ENCODE measurements at places on chromosomes 6 and 20.

DNA sequence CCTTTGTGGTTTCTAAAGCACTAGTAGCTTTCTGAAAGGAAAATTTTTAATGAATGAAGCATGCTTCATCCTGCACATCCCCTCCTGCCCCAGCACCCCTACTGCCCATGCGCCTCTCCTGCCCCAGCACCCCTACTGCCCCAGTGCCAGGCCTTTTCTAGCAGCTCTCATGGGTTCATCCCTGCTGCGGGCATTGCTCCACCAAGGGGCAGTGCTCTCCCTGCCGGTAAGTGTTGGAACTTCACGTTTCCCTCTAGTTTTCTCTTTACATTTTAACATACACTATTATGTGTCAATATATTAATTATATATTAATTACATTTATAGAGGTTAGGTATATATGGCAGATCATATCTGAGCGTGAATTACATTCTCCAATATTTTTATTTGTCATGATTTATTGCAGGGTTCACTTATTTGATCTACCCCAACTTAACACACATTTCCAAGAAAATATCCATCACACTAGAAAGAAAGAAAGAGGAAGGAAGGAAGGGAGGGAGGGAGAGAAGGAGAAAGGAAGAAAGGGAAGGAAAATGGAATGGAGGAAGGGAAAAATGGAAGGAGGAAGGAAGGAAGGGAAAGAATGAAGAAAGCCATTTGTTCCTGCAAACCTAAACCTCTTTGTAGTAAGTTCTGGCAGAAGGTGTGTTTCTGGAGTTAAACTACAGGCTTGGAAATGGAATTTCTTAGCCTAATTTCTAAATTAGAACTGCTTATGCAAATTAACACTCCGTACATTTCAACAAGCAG is 46.8 kb downstream of the CEP43 start:
- no peak for DNase-seq

GRCh38 chr6:27601668-27602254 is 128.9 kb upstream of the ZNF184 start:
- DNase-seq: peak; percentile 61

GRCh38 chr20:60477958-60478357 is 519.7 kb downstream of the CDH26 start:
- DNase-seq: no peak

DNA sequence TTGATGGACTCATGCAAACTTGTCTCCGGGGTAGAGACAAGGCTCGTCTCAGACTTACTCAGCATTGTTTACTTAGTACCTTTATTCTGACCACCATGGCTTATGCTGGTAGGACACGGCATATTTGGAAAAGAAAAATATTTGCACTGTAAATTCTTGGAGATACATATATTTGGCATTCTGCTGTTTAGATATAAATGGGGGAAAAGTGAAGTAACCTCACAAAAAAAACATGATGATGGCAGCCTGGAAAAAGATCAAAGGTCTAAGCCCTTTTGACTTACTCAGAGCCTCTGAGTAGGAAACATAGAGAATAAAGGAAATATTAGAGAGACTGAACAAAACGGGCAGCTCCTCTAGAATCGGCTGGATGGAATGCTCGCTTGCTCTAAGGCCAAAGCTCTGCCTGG is 32.5 kb downstream of the PDE10A start:
- DNase-seq: no peak

DNA sequence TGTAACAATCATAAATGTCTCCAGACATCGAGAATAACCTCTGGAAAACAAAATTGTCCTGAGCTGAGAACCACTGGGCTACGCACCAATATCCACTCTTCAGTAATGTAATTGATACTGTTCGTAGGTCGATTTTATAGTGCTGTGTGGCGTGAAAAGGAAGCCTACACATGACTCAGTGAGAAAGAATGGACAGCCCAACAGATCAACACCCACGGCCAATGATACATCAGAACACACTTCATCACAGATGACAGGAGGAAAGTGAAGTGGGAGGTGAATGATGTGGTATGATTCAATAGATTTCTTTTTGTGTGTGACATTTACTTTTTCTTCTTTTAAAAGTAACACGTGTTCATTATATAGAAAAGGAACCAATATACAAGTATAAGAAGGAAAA is 93.5 kb downstream of the RPS12 start:
- DNase-seq: no peak

DNA sequence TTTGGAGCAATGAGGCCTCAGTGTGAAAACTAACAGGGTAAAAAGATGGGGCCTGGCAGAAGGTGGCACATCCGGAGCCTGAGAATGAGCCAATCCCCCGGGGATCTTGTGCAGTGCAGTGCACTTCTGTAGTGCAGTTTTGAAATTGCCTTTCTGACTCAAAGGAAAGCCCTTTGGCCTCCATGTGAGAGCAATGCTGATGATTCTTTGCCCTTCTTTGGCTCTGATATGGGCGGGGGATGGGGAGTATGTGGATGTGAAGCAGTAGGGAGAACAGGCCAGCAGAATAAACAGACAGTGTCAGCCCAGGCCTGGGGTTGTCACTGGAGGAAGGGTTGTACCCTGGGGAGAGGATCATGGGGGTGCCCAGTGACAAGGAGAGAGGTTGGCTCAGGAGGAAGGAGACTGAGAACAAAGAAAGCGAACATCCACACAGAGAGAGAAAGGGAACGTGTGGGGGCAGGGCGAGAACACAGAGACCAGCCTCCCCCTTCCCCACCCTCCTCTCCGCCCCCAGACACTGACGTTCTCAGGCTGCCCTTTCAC is 351.2 kb downstream of the CDC5L start:
- peak; percentile 83 for DNase-seq

DNA sequence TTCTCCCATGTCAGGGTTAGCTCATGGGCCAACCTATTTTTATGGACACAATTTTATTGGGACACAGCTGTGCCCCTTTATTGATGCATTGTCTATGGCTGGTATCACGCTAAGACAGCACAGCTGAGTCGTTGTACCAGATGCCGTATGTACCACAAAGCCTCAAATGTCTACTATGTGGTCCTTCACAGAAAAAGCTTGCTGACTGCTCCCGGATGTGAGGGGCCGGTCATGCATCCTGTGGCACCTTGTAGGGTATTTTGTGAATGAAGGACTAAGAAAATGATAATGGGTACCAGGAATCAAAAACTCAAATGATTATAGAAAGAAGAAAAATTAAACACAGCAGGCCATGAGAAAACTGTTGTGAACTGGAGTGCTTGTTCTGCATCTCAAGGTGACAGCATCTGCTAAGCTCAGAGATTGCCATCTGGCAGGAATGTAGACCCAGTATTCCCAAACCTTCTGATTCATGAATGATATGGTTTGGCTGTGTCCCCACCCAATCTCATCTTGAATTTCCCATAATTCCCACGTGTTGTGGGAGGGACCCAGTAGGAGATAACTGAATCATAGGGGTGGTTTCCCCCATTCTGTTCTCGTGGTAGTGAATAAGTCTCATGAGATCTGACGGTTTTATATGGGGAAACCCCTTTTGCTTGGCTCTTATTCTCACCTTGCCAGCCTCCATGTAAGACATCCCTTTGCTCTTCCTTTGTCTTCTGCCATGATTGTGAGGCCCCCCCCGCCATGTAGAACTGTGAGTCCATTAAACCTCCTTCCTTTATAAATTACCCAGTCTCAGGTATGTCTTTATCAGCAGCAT is 248.5 kb downstream of the TSHZ2 start:
- DNase-seq: no peak
